ENCODE measurements at places on chromosomes 2 and 18.

DNA sequence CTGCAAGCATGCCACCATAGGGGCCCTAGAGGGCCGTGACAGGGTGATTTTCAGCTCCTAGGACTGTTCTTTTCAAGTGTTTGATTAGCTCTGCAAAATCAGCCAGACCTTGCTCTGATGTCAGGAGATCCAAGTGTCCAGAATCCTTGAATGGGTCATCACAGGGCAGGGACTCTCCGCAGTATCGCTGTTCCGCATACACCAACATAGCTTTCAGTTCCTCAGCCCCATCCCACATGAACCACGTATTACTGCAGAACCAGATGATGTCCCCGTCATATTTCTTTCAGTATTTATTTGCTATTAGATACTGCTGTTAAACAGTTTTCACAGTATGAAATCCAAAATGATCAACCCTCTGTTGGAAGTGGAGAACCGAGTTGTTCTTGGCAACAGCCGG, 46.6 kb upstream of the RFX8 start:
- no peak for DNase-seq

- DNase-seq: no peak
Observed at GRCh38 chr2:141311430-141311829, 819.4 kb downstream of the LRP1B start.

DNA sequence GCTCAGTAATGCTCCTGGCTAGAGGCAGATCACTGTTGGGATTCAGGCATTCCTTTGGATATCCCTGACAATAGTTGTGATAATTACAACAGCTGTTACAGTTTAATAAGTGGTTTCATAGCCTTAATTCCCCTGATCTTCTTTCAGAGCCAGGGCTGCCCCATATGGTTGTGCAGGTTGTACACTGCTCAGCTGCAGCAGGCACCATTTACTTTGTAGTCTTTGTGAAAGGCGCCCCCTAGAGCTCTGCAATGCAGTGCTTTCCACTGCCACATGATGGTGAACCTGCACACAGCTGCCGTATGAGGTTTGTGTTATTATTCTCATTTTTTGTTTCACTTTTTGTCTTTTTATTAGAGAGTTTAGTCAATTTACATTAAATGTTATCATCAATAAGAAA, 239.1 kb downstream of the KCNS3 start:
- DNase-seq: peak; percentile 73

DNA sequence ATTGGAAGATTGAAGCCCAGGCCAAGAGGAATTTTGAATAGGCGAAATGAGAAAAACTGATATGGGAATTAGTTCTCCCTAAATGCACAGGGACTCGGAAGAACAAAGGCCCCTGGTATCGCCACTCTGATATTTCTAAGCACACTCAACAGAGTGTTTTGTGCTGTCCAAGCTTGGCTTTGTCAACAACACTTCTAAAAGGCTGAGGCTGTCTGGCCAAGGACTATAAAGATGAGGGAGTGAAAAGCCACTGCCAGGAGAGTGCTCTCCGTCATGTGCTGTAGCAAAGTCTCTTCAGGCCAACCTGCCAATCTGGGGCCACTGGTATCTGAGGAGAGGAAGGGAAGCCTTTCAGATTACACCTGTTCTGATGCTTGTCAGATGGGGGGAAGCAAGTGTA, 611.2 kb upstream of the PIK3C3 start:
- DNase-seq: no peak

DNA sequence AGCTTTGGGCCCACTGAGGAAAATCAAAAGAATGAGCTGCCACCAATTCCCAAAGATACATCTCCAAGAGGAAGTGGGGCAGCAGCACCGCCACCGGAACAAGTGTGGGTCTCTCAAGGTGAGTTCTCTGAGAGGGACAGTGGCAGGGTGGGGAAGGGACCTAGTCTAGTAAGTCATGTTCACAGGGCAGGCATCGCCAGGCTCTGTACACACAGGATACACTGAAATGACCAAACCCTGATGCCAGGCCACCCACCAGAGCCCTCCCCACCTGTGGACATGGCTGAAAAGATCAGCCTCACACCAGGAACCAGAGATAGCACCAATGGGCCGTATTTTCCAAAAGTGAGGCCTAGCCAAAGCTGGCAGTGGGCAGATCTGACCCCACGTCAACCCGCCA, 108.2 kb upstream of the SMAD2 start:
- no peak for DNase-seq

- no peak for DNase-seq
Observed at GRCh38 chr2:7133521-7133920, 216.3 kb downstream of the RNF144A start.

All from HCEC 1CT (cell line).